Stimulated activated effector memory CD8-positive, alpha-beta T cell treated with anti-CD3 and anti-CD28 coated beads, Interleukin-12 subunit alpha, Interleukin-12 subunit beta, amount 100 ng/mL, for 72 hours (primary cell): ENCODE measurements at places on chromosomes 16 and 17.

DNA sequence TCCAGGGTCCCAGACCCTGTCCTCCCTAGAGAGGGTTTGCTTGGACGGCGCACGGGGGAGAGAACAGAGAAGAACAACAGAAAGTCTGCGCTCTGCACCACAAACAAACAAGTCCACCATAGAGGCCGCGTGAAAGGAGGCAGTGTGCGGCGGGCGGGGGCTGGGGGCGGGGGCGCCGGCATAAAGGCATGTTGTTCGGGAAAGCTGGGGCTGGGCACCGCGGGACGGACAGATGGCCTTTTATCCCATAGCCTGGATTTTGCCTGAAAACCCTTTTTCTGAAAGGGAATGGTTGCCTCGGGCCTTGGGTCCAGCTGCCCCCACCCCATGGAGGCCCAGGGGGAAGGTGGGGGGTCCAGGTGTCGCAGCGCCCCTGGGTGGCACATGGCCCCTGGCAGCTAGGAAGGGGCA lies 26.0 kb downstream of the FA2H start:
- DNase-seq = no peak

DNA sequence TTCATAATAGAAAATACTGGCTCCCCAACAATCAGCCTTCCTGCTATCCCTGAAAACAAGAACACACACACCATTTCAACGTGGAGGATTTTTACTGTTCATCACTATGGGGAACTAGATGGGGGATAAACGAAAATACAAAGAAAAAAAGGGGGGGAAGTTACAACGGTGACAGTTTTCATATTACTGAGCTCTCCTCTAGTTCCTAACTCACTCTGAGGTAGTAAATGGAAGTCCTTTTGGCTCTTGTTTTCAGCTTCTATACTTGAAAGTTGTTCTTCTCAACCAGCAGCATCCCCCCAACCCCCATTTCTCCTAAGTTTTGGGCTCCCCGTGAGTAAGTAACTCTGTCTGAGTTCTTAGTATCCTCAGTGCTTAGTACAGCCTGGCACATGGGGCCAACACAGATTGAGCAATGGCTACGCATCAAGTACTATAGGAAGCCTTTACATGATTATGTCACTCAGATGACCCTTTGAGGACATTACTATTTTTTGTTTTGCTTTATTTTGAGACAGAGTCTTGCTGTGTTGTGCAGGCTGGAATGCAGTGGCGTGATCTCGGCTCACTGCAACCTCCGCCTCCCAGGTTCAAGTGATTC lies 4.2 kb upstream of the CORO7 start:
- DNase-seq = no peak

DNA sequence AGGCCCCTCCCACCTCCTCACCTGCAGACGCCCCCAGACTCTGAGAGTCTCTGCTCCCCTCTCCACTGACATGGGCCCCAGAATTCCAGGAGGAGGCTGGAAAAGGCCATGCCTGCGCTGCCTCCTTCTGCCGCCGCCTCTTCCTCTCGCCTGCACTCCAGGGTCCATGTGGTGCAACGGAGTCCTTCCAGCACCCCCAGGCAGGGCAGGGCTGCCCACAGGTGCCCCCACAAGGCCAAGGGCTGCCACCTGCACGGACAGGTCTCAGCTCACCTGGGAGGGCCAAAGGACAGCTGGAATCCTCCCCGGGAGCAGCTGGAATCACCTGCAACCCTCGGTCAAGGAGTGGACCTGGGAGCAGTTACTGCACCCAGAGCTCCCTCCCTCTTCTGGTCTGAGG lies 194.9 kb downstream of the RBFOX3 start:
- DNase-seq = no peak

- DNase-seq = no peak
Measured at GRCh38 chr17:77435272-77436057, 294.7 kb downstream of the SEC14L1 start.

DNA sequence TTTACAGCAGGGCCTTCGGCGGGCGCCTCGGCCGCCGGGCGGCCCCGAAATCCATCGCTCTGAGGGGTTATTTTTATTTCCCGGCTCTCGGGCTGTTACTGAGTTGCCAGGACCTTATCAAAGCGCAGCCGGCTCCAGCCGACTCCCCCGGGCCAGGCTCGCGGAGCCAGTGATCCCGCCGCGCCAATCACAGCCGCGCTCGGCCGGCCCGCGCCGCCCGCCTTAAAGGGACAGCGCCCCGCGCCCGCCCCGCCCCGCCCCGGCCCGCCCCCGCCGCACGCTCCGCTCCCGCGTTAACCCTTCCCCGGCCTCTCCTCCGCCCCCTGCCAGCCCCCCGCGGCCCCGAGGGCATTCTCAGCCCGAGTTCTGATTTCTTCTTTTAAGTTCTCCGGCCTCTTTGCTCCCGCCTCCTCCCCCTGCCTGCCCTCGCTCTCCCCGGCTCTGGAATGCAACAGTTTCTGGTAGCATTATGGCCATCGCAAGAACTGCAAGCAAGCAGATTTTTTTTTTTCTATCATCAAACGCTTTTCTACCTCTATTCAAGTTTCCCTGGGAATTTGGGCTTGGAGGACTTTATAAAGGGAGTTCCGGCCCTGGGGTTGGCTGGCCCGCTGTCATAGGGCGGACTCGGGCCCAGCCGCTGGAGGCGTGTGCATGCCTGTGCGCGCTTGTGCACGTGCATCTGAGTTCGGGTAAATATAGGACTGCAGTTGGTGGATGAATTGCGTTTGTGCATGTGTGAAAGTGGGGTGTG lies at the start of gene AXIN2:
AXIN2 (minus strand) TSS at position 197 of the 754 bp plus-strand sequence. CDS start 3,028 bp downstream, outside the sequence.
- DNase-seq = peak; percentile 82

- no peak for DNase-seq
Measured at GRCh38 chr17:81398176-81398831, 3.0 kb downstream of the BAHCC1 start.

DNA sequence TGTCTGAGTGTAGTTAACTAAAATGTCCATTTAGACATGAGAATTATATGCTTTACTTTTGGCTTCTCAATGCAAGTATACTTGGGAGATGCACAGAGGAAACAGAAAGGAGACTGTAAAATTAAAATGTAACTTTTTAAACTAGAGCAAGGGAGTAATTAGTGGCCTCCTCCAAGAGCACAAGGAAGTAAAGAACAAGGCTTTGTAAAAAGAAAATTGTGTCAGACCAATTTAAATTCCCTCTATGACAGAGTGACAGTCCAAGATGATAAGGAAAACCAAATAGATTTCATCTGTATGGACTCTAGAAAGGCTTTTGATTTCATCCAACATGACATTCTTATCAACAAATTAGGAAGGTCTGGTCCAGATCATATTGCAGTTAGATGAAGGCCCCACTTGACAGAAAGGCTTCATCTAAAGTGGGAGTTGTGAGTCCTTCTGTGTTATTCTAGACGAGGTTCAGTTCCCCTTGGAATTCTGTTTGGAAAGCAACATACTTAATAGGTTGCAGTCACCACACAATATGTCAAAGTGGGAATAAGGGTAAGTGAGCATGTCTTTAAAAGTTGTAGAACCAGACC lies 6.5 kb upstream of the CAPNS2 start:
- no peak for DNase-seq

- no peak for DNase-seq
Measured at GRCh38 chr16:89599451-89599858, 14.0 kb upstream of the DPEP1 start.

DNA sequence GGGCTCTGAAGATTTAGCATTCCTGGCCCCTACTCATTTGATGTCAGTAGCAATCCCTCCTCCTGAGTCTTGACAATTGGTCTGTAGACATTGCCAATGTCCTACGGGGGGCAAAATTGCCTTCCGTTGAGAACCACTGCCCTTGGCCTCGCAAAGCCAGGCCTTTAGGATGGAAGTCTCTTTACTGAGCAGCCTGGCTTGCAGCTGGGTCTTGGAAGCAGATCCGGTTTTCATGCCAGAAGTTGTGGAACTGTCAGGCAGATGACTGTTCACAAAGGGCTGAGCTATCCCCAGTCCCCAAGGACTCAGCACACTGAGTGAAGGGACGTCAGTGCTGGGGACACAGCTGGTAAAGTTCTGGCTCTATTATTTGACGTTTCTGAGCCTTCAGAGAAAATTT lies 83.2 kb downstream of the WSCD1 start:
- DNase-seq = no peak

DNA sequence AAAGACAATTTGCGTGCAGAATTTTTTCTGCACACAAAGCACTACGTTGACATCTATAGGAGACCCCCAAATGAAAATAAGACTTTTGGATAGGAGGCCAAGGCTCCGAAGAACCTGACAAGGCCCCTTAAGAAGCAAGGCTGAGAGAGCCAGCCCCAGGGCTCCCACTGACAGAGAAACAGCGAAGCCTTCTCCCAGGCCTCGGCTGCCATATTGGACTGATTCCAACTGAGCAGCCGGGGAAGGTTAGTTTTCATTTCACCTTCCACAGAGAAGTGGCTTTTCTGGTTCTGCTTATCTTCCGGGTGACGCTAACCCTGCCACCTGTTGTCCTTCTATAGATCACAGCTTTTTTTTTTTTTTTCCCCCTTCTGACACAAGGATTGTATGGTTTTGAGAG lies 356.7 kb downstream of the SOX9 start:
- no peak for DNase-seq

GRCh38 chr17:60586288-60586974 lies 13.6 kb upstream of the PPM1D start:
- no peak for DNase-seq

DNA sequence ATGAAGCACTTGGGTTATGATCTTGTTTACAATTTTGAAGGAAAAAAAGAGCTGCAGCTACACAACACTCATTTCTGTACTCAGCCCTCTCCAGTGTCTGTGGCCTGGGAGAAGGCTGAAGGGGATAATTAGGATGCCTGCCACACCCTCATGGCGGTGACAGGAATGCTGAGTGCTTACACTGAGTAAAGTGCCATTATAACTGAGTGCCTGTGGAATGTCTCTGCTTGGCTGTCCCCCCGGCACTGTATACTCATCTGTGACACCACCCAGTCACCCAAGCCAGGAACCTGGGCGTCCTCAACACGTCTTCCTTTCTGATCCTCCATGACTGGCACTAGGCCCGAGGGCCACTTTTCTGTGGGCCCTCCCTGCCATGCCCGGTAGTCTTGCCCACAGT lies 3.5 kb upstream of the MRPL38 start:
- no peak for DNase-seq

GRCh38 chr17:77408284-77408683 lies 267.5 kb downstream of the SEC14L1 start:
- no peak for DNase-seq

DNA sequence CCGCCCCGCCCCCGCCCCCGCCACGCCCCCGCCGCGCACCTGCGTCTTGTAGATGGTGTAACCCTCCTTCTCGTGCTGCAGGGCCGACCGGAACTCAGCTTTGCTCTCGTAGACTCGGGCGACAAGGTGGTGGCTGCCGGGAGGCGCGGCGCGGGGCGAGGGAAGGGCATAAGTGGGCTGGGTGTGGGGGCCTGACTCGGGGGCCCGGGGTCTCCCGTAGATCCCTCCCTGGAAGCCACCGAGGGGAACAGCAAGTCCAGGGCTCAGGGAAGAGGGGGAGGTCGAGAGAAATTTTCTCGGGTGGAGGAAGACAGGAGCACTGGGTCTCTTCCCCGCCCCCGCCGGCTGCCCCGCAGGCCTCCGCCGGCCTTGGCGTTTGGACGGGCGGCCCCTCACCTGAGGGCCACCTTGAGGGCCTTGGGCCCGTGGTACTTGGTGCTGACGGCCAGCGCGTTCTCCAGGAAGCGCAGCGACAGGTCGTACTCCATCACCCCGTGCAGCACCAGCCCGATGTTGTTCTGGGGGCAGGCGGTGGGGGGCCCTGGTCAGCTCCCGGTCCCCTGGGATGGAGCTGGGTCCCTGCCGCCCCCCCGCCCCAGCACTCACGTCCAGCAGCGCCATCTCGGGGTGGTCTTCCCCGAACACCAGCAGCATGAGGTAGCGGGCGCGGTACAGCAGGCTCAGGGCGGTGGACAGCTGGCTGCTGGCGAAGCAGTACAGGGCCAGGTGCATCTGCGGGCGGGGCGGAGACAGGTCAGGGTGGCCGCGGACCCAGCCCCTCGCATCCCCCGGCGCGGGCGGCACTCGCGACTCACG lies 19.4 kb downstream of the CLUH start:
- DNase-seq = no peak

- no peak for DNase-seq
Measured at GRCh38 chr16:17358355-17358754, 112.4 kb downstream of the XYLT1 start.

- no peak for DNase-seq
Measured at GRCh38 chr16:83963277-83964119, 4.5 kb upstream of the NECAB2 start.

DNA sequence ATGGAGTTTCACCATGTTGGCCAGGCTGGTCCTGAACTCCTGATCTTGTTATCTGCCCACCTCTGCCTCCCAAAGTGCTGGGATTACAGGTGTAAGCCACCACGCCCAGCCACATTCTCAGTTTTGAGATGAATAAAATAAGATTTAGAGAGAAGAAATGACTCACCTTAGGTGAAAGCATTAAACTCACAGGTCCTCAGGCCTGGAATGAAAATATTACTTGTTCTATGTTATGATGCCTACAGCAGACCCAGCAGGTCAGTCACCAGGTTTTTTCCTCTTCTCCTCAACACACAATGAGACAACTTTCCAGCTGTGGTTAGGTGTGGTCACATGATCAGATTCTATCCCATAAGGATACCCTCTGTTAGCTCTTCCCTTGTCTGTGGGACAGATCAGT lies 150.3 kb downstream of the C16orf95 start:
- no peak for DNase-seq

DNA sequence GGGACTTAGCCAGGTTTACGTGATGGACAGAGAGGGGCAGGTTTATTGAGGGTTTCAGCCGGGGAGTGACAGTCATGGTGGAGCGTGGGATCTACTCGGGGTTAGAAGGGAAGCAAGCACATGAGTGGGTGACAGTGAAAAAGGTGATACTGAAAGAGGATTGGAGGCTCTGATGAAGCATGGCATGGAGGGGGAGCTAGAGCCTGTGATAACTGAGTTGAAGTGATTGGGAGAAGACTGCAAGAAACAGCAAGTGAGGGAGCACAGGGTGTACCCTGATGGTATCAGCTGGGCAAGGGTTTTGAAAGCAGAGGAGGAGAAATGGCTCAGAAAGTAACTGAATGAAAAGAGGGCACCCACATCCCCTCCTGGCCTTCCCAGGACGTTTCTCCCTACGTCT lies 6.7 kb upstream of the KSR1 start:
- no peak for DNase-seq

GRCh38 chr16:56199164-56199563 lies 7.9 kb downstream of the GNAO1 start:
- peak; percentile 62 for DNase-seq

DNA sequence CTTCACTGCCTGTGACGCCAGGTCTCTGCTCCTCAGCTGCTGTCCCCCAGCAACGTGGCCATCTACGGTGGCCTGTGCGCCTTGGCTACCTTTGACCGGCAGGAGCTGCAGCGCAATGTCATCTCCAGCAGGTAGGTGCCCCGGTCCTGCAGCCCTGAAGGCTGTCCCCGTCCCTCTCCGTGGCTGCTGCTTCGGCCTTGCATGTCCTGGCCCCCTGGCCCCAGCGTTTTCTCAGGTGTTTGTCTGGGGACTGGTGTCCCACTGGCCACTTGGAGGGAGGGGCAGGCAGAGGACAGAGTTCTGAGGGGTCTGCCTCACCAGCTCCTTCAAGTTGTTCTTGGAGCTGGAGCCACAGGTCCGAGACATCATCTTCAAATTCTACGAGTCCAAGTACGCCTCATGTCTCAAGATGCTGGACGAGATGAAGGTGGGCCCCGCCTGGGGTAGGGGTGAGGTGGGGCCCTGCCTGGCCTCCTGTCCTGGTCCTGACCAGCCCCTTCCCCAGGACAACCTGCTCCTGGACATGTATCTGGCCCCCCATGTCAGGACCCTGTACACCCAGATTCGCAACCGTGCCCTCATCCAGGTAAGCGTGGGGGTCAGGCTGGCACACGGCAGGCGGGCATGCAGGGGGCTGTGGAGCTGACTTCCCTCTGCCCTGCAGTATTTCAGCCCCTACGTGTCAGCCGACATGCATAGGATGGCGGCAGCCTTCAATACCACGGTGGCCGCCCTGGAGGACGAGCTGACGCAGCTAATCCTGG lies 4.4 kb downstream of the GPS1 start:
- DNase-seq = no peak
